ENCODE measurements at places on chromosomes 3 and 15.
A peak's percentile ranks its signal among the peaks of the same experiment; 100 is the strongest.

GRCh38 chr15:58340176-58340575, 91.6 kb upstream of the LIPC start:
- no peak for DNase-seq

DNA sequence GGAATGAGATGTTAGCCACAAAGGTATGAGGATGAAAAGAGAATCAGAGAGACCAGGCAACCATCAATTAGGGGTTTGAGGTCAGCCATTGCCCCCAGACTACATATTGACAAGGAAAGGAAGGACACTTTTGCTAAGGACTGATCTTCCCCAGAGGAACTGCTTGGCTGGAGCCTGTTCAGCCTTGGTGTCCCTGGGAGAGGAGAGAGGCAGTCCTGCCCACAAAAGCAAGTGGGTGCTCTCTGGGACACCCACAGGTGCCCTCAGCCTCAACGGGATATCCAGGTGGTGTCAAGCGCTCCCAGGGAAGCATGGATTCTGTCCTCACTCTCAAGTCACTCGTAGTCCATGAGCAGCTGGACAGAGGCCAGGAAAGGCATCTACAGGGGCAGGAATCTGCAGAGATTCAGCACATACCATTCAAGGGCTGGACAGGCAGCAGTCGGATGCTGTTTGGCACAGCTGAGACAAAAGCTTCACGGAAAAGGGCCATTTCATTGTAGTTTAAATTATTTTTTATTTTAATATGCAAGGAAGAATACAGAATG, 166.2 kb downstream of the UACA start:
- DNase-seq, result peak; percentile 33

DNA sequence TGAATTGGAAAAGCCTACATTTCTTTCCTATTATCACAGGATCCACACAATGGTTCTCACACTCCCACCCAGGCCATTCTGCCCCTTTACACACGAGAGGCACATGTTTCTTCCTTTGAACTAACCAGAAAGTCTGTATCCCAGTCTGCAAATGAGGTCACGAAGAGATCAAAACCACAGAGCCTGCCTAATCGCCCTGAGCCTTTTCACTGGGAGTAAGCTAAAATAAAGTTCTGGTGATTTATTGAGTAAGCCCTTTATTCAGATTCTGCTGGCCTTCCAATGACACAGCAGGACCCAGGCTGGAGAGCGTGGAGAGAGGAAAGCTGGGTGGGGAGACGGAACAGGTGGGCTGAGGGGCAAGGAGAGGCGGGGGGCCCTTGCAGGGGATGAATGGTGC, 78.7 kb downstream of the ATP1B3 start:
- DNase-seq, result no peak

DNA sequence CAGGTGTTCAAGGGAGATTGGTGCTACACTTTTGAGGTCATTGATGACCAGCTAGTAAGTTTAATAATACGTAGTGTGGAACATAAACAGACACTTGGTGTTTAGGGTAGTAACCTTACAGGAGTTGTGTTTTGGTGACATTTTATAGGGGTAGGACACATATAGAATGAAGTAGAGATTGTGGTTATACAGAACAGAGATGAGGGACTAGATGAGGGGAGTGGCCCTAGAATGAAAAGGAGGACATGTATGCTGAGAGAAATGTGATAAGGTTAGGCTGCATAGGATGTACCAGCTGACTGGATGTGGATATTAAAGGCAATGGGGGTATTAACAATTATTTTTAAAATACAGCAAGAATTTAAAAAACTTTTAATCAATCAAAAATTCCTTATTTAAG, 8.0 kb downstream of the MBNL1 start:
- no peak for DNase-seq

GRCh38 chr3:24591661-24592555, 97.3 kb upstream of the THRB start:
- DNase-seq, result peak; percentile 23

DNA sequence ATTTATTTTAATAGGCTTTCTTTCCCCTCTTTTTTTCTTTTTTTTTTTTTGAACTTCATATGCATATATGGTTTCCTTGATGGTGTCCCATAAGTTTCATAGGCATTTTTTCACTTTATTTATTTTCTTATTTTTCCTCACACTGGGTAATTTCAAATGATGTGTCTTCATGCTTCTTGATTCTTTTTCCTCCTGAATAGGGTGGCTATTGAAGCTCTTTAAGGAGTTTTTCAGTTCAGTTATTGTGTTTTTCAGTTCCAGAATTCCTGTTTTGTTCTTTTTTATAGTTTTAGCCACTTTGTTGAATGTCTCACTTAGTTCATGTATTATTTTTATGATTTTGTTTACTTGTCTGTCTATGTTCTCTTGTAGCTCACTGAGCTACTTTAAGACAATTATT, 273.2 kb downstream of the NFKBIZ start:
- no peak for DNase-seq

- DNase-seq, result no peak
These were observed 60.7 kb upstream of the CORO2B start for GRCh38 chr15:68518046-68518445.
